SW480 (cell line): ENCODE measurements at places on chromosomes 4 and X.

- DNase-seq = no peak
Observed at GRCh38 chr4:165190591-165191347, 16.6 kb upstream of the KLHL2 start.

- DNase-seq = no peak
Observed at GRCh38 chrX:105462186-105462585, 241.7 kb upstream of the TEX13A start.

DNA sequence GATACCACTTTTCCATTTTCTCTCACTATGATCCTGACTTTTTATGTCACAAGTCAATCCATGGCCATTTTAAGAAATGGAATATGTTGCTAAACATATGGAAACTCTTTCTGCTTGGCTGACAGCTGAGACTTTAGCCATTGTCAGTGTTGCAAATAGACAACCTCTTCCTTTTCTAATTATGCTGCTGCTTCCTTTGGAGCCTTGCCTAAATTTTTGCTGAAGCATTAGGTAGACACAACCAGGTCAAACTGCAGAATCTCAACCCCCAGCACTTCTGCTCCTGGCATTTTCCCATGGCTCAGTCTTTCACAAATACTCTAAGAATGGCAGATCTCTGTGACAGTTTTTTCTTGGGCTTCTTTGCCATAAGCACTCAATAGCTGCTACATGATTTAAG is 543.3 kb downstream of the GRID2 start:
- no peak for DNase-seq

GRCh38 chr4:142683997-142684396 is 162.1 kb downstream of the INPP4B start:
- DNase-seq = no peak

- peak; percentile 11 for DNase-seq
Observed at GRCh38 chr4:145154573-145154972, 25.8 kb downstream of the OTUD4 start.

GRCh38 chrX:67652543-67652942 is 108.7 kb downstream of the AR start:
- no peak for DNase-seq

DNA sequence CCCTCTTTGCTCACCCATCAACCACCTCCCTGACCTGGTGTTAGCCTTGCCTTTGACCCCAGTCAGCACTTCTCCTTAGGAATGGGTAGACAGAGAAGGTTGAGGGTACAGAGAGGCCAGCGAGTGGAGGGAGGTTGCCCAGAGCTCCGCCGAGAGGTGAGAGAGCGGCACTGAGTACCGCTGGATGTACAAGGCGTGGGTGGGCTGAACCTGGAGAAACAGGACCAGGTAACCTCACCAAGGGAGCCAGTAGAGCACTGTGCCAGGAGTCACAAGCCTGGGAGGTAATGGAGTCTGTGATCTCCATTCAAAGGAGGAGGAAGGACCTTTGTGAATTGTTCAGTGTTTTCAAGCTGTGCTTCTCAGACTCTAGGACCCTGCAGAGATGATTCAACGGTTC is 256.2 kb downstream of the EVC2 start:
- no peak for DNase-seq

DNA sequence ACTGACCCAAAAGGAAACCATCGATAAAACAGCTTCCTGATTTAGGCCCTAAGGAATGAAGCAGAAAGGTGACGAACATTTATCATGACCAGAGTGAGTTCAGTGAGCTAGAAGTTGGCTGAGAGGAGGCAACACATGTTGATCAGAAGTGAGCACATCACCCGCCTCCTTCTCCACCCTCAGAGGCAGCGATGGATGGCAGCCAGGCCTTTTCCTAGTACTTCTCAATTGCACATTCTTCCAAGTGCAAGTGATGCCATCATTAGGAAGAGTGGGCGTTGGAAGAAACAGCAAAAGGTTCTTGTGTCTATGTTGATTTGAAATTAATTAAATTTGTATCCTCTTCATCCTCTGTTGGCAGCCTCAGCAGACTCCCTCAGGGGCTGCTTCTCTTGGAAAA is 51.7 kb downstream of the TMEM154 start:
- no peak for DNase-seq

DNA sequence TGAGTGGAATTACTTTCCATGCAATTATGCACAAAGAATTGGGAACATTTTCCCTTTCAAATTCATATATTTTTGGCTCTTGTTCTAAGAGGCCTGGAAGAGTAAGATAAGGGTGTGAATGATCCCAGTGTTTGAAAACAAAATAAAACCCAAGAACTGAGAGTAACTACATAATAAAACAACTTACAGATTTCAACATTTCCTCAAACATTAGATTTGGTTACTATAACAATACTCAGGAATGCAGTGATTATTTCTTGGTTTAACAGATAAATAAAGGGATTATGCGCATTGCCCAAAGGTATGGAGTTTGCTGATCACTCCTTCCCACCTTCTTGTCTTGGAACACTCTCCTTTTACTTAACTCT is 292.5 kb downstream of the CAMK2D start:
- DNase-seq = no peak

DNA sequence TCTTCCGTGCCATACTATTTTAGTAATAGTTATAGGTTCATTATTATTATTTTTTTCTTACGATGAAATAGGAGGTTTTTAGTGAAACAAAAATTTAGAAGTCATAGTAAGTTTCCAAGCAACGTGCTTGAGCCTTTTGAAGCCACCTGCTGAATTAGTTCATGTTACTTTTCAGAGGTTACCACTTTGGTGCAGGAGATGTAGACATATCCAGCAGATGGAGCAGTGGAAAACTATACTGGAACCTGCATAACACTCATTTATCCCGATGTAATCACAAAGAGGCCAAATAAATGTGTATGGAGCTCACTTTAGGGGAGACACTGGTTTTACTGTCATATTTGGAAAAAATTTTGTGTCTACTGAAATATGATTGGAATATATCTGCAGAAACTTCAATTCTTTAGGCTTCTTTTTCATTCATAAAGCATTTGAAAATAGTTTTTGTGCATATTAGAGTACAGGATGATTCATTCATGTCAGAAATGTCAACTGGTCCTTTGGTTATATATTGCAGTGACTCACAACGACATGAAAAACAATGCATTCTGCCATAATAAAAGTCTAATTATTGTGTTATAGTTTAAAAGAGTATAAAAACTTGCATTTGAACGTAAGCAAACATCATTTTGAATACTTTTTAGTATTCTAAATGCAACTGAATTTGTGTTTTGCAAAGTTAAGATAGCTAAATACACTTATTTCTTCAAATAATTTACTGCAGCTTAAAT is 2182.9 kb upstream of the TENM3 start:
- DNase-seq = peak; percentile 34

- no peak for DNase-seq
Observed at GRCh38 chrX:23365541-23365940, 30.9 kb downstream of the PTCHD1 start.

- peak; percentile 69 for DNase-seq
Observed at GRCh38 chrX:65196758-65197360, 220.6 kb upstream of the ZC4H2 start.

DNA sequence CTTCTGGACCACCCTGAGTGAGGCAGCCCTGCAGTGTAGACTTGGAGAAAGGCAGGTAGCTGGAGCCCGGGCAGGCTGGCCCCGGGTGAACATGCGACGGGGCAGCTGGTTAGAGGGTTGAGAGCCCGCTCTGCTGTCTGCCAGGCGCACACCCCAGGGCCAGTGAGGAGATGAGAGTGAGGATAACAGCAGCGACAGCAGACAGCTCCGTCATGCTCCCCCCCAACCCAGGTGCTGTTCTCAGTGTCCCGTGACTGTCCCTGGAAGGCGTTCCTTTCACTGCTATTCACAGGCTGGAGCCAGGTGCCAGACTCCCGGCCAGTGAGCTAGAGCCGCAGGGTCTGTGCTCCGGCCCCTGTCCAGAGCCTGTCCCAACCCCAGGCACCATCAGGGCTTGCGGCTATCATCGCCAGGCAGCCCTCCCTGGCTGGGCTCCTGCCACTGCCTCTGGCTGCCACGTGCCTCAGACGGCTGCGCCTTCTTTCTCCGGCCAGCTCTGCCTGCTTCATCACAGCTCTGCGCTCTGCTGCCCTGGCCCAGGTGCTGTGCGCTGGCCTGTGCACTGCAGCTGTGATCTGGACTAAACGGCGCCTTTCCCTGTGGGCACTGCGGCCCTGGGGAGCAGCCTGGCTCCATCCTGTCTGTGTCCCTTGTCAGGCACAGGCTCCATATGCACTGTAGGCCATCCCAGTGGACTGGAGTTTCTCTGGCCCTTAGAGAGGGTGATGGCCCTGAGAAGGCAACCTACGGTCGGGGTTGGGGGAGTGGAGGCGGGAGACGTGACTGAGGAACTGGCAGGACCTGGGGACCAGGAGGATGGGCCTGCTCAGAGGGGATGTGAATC is 19.8 kb downstream of the NSG1 start:
- no peak for DNase-seq

GRCh38 chrX:48520455-48520854 is 1.2 kb upstream of the EBP start:
- DNase-seq = no peak

GRCh38 chrX:117977526-117977925 is 139.1 kb downstream of the KLHL13 start:
- DNase-seq = no peak

DNA sequence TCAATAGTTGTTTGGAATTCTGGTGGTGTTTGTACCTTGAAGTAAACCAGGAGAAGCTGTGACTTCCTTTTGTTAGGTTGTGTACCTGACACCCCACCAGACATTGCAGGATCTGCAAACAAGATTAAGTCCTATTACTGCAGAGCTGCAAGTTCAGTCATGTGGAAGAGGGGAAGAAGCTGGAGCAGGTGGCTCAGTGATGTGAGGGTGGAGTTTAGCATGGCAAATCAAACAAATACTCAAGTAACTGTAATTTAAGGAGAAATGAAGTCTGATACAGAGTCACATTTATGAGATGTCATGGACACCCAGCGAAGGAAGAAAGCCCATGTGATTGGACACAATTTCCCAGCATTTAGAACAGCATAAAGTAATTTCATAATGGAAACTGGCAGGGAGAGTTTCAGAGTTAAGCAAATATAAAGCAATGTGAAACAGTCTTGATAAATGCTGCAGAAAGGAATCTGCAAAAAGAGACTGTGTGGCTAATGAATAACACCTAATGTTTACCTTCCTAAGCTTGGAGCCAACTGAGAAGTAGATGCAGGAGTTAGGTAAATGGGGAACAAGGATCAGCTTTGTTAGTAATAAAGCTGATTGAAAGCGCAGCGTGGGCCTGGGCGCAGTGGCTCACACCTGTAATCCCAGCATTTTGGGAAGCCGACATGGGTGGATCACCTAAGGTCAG is 249.1 kb downstream of the GBA3 start:
- DNase-seq = no peak

- DNase-seq = no peak
Observed at GRCh38 chr4:1513936-1514483, 107.8 kb upstream of the NKX1-1 start.

DNA sequence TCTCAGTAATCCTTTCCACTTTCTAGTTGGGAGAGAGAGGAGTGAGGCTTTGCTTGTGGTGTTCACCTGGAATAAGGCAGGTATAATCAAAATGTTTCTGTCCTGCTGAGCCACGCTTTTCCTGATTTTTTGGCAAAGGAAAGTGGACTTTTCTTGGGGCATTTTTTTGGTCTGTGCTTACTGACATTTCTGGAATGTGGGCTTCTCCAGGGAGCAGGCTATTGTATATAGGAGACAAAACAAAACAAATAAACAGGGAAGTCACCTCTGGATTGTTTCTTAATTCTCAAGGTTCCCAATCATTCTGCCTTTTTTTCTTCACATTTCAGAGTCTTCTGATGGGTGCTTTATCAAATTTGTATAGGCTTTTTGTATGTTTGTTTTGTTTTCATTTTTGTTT is 25.7 kb upstream of the RP2 start:
- no peak for DNase-seq

DNA sequence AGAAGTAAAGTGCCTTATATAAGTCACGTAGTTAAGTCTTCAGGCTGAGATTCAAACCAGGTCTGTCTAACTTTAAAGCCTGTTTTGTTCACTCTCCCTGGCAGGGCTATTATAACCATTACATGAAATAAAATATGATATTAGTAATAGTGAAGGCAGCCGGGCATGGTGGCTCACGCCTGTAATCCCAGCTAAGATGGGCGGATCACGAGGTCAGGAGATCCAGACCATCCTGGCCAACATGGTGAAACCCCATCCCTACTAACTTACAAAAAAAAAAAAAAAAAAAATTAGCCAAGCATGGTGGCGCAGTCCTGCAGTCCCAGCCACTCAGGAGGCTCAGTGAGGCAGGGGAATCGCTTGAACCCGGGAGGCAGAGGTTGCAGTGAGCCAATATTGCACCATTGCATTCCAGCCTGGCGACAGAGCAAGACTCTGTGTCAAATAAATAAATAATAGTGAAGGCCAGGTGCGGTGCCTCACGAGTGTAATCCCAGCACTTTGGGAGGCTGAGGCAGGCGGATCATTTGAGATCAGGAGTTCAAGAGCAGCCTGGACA is 22.1 kb upstream of the SOWAHD start:
- DNase-seq = no peak

- DNase-seq = no peak
Observed at GRCh38 chrX:139770366-139770765, 62.4 kb upstream of the MCF2 start.

- DNase-seq = no peak
Observed at GRCh38 chrX:29852767-29853166, 362.6 kb upstream of the MAGEB2 start.

- DNase-seq = no peak
Observed at GRCh38 chr4:150155391-150155790, 77.1 kb downstream of the DCLK2 start.
